ENCODE measurements at places on chromosomes 7 and 10.

DNA sequence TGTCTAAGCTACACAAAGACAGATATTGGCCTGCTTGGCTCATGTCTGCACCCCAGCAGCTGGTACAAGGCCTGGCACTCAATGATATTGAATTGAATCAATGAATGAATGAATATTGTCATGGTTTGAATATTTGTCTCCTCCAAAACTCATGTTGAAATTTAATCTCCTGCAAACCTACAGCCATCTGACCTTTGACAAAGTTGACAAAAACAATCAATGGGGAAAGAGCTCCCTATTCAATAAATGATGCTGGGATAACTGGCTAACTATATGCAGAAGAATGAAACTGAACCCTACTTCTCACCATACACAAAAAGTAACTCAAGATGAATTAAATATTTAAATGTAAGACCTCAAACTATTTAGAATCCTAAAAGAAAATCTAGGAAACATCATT, 144.7 kb downstream of the CYP26A1 start:
- DNase-seq, result no peak

DNA sequence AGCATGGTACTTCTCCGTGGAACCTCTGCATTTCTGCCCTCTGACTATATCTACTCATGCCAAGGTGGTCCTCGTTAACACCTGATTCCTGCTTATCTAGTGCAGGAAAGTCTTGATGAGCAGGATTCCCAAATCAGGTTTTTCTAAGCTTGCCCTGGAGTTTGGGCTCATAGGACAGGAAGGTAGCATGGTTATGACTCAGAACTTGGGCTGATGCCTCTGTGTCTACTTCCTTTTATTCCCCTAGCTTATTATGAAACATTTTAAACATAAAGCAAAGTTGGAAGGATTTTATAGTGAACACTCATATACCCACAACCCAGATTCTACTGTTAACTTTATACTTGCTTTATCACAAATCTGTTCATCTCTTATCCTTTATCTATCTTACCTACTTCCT, 5.6 kb downstream of the SUFU start:
- no peak for DNase-seq

DNA sequence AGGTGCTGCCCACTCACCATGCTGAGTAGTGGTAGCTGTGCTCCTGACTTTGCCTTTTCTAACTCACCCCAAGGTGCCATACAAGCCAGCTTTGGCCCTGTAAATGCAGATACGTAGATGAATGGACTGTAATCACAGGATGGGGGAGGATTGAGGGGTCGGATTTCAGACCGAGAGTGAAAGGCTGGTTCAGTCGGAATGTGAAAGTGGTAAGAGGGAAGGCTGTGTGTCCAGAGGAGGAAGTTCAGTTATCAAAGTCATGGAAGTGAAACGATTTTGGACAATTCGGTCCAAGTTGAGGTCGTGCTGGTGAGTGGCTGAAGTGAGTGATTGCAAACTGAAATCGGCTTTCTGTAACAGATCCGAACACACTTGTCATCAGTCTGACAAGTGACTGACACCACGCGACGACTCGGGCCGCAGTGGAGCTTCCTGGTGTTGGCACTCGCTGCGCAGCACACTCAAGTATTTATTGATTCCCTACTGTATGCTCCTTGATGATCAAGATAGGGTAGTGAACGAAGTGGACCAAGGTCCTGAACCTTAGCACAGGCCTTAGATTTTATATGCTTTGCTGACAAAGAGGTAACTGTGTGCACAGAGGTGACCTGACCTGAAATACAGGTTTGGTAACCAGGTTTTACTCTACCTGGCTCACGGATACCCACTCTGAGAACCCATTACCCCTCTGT, 10.5 kb downstream of the ZNF282 start:
- no peak for DNase-seq

- DNase-seq, result no peak
Observed at GRCh38 chr10:113520690-113521474, 32.0 kb upstream of the HABP2 start.

GRCh38 chr10:69576334-69577011, 3.3 kb upstream of the NEUROG3 start:
- DNase-seq, result no peak

- DNase-seq, result peak; percentile 52
Observed at GRCh38 chr10:5684971-5685763, 529 bp downstream of the TASOR2 start.

Measured in memory B cell (primary cell).